ENCODE measurements at places on chromosomes 7 and 10.

DNA sequence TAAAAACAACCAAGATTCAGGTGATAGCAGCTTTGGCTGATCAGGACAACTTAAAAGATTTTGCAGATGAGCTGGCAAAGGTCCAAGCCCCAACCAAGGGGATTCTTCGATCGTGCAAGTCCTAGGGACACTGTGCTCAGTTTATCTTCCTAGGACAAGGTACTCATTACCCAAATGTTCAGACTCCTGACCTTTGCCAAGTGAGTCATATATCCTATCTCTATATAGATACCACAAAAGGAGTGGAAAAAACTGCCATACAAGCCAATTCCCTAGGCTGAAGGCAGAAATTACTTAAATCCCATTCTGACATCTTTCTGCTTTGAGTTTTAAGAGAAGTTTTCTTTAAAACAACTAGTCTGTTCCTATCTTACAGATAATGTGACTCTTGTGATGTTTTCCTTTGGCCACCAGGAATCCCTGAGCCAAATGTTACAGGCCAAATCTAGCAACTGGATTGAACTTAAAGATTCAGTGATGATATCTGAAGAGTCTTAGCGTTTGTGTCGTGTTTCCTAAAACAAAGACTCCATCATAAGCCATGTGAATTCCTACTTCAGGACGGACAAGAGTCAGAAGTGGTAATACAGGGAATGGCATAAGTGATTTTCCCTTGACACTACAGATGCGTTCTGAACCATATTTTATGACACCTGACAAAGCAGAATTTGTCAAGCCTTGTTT is 142.6 kb upstream of the ASAH2 start:
- no peak for DNase-seq

DNA sequence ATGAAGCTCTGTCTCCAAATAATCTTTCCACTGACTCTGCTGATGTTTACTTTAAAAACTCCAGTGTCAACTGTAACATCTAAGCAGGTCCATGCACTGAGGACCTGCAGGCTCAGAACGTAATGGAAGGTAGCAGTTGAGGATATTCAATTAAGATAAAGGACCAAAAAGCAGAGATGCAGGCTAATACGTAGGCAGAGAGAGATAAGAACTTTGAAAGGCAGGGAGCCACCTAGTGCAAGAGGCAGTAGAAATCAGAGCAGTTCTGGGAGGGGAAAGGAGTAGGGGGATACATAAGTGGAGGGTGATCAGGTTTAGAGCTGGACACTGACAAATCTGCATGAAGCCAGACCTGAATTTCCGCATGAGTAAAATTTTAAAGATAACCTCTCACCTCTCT is 114.5 kb upstream of the POM121L12 start:
- DNase-seq = no peak

GRCh38 chr10:64873088-64873487 is 1351.9 kb downstream of the REEP3 start:
- no peak for DNase-seq

DNA sequence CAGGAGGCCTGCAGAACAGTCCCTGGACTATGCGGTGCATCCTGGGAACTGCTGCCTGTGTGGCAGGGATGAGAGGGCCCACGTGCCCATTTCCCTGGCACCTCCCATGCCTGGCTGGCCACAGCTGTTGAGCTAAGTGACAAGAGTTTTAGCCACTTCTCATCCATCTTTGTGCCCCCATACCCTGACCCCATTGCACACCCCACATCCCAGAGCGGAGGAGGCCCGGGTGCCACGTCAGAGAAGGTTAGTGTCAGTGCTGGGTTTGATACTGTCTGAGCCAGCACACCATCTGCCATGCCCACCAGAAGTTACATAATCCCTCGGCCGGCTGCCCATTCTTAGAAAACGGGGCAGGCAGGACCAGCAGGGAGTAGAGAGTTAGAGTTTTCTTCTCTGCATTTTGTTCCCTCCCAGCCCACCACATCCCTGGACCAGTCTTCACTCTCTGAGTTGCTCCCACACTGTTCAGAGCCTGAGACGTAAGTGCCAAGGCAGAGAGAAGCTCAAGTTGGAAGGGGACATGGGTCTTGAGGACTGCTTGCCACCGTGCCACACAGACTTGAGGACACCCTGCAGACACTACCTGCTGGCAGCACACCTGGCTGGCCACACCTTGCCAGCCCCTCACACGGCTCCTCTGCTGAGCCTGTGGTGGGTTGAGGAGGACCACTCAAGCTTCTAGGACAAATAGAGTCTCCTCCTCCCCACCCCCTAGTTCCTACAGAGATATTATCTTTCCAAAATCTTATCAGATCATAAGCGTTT is 13.1 kb downstream of the UNC5B start:
- no peak for DNase-seq

DNA sequence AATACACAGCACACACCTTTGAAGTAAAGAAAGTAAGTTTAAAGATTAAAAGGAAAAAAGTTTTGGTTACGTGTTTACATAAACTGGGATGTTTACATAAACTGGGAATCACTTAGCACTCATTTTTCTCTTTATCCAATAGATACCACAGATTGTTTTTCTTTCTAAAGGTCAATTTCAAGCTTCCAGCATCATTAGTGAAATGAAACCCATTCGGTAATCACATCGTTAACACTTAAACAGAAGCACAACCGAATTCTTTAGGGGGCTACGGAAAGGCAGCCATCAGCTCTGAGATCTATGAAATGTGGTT is 1.1 kb downstream of the ODAD2 start:
- DNase-seq = no peak

GRCh38 chr10:121351540-121351939 is 246.7 kb downstream of the FGFR2 start:
- DNase-seq = no peak

DNA sequence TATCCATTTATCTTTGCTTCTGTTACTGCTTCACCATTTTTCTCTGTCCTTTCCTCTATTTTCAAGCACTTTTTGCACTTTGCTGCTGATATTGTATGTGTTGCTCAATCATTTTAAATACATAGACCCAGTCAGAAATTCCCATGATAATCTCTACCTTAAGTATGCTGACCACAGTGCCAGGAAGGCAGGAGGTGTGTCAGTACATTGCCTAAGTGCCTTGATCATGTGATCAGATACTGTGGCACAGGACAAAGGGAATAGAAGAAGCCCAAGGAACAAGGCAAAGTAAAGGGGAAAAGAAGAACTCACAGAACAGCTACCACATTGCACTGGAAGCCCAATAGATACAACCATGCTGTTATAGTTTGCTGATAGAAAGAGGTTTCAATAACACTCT is 53.7 kb upstream of the CD36 start:
- DNase-seq = no peak

DNA sequence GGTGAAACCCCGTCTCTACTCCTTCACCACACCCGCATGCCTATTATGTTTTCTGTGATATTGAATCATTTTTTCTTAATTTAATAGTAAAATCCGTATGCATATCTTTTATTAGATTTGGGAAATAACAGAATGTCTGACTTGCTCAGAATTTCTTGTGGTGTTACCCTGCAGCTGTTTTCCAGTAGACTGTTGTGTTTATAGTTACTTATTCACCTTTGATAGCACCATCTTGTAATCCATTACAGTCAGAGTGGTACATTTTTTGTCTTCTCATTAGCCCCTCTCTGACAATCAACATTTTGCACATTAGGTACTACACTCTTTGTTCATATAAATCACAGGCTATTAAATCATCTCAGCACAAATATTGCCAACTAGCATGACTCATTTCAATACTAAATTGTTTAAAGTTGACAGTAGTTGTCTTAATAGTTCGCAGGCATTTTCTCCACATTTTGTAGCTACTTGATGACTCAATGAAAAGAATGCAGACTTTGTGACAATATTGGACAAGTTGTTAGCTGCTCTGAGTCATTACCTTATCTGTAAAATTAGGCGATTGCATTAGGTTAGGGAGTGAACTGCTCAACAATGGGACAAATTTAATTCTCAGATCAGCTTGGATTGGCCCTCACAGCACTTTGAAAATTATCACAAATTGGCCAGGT is 17.8 kb upstream of the SLC16A12 start:
- DNase-seq = no peak
